Stimulated activated CD8-positive, alpha-beta memory T cell treated with anti-CD3 and anti-CD28 coated beads, Interleukin-15, amount 100 ng/mL, for 4 hours (primary cell): ENCODE measurements at places on chromosomes 16 and 17.

DNA sequence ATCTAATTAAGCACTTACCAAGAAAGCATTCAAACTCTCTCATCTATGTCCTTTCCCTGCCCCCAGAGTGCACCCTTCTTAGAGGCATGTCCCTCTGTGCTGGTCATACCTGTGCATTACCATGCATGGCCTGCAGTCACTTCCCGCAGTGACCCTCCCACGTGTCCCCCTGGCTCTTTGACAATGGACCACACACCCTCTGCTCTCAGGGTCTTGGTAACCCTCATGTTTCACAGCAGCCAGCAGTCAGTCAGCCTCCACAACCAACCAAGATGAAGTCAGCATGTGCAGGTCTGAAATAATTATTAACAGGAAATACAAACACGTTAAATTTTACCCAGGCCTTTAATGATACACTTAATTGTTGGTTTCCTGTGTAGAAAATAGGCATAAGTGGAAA is 10.1 kb downstream of the KRT33A start:
- DNase-seq = no peak

GRCh38 chr16:11430601-11431317 is 85.5 kb downstream of the RMI2 start:
- DNase-seq = no peak

DNA sequence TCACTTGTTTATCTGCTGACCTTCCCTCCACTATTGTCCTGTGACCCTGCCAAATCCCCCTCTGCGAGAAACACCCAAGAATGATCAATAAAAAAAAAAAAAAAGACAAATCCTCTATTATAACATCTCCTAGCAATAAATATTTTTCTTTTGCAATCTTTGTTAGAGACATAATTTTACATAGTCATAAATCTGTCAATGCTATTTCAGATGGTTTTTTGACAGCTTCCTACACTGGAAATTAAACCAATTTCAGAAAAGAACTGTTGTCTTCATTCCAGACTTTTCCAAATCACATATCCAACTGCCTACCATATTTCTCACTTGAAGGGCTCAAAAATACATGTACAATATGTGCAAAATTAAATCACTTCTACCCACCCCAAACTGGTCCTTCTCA is 3.7 kb downstream of the METTL16 start:
- DNase-seq = no peak

DNA sequence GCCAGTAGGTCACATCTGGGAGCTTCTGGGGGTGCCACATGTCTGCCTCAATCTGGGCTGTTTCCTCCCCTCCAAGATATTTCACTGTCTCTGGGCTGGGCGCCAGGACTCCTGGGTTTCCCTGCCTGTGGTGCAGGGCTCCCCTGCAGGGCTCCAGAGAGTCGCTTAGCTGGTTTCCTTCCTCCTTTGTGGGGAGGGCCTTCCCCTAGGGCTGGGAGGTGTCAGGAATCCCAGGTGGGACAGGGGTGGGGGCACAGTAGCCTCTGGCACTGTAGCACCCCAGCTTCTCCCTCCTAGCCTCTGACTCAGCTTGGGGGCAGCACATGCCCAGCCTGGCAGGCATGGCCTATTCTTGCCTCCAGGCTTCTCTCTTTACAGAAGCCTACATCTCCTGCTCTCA is 2.6 kb downstream of the RARA start:
- DNase-seq = no peak

DNA sequence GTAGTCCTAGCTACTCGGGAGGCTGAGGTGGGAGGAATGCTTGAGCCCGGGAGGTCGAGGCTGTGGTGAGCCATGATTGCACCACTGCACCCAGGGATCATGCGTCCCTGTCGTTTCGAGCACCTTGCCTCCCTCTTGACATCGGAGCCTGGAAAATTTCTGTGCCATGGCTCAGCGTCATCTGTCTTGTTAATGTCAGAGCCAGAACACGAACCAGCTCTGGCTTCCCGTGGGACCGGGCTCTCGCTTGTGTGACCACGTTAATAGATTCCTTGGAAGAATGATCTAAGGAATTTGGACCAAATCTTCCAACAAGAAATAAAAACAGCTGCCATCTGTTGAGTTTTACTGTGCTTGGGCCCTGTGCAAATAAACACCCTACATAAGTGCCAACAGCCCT is 117.7 kb downstream of the ABCC1 start:
- no peak for DNase-seq

DNA sequence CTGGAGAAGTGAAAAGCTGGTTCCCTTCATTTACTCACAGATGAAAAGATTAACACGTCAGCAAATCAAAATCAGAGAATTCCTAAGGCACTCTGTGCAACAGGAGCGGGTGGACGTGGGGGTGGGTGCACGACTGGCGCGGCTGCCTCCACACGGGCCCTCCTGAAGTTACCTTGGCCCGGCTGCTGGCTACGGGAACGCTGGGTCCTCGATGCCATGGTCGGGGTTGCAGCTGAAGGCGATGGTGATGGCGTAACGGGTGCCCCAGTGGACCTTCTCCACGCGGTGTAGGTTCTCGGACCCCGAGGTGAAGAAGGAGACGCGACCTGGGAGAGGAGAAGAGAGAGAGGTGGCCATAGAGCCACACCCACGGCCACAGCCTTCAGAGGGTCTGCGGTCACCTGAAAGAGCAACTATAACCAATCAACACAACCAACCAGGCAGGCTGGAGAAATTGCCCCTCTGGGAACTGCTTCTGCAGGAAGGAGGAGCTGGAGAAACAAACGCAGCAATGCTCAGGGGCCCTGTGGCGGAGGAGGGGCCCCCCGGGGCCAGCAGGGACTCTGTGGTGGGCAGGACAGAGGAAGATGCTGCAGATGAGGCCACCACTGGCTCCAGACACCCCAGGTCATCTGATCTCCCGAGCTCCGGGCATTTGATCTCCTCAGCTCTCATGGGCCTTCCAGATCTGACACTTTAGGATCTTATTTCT is 20.8 kb downstream of the UTS2R start:
- no peak for DNase-seq

- no peak for DNase-seq
Measured at GRCh38 chr17:9195961-9196670, 174.8 kb downstream of the NTN1 start.

DNA sequence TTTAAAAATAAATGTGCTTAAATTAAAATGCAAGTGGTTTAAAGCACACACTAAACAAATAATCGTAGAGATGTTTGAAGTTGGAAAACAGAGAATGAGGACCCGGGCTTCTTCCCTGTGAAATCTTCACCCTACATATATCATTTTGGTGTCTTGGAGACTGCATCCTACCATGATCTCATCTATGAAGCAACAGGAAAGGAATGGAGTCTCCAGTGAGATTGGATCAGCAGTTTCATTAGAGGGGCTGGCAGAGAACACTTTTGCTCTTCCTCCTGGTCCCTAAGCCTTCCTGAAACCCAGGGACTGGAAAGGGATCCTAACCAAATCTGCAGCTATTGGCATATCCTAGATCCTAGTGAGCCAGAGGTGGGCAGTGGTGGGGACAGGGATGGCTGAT is 85.0 kb downstream of the GRIN2A start:
- DNase-seq = no peak

GRCh38 chr17:51748749-51749604 is 409.5 kb downstream of the CA10 start:
- no peak for DNase-seq

DNA sequence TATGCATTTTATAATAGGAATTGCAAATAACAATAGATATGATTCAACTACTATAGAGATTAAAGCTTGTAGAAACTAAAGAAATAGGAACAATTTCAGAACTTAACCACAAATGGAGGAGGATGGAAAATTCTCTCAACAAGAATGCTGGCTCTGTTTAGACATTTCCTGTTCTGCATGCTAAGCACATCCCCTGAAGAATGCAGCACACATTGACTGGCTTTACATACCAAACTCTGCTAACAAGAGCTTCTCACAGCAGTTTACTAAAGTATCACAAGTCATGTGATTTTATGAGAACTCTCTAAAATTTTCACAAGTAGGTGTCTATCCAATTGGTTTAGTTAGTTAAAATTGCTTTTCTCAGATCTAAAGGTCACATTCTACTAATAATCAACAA is 85.2 kb downstream of the SPAG9 start:
- no peak for DNase-seq

GRCh38 chr16:35425270-35425669 is 1965.9 kb downstream of the TP53TG3F start:
- no peak for DNase-seq

DNA sequence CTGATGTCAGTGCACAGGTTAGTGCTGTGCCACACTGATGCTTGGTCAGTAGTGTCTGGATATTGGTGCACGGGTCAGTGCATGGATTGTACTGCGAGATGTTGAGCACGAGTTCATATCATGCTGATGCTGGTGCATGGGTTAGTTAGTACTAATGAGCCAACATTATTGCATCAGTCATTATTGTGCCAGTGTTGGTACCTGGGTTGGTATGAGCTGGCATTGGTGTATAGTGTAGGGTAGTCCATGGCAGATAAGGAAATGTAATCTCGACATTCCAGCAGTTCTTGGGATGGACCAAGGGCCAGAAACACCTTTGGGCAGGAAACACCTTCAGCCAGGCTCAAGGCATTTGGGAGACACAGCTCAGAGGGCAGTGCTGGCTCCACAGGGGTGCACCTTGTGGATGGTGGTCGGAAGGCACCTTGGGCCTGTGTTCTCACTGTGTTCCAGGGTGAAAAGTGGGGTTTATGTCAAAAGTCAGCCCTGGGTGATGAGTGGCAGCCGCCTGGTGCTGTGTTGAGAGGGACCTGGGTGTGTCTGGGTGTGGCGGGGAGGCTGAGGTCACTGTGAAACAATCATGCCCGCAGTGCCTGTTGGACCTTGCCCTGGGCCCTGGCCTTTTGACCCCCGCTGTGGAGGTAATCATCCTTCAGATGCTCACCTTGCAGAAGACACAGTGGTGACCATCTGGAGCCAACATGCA is 100.7 kb upstream of the ZNF469 start:
- DNase-seq = no peak

DNA sequence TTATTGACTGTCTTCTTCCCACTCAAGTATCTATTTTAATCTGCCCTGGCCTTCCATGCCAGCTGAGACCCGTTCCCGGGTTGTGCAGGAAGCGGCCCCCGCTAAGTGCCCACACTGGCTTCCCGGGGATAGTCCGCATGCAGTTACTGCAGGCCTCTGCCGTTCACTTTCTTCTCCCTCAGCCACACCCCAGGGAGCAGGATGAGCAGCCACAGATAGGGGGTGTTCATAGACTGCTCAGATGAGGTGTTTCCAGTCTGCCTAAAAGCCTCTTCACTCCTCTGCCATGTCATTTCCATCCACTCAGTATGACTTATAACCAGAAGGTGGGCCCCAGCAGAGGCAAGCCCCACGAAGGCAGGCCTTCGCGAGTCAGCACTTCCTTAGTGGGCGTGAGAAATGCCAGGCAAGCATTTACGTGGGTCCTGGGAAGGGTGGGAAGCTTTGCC is 7.7 kb downstream of the MED9 start:
- DNase-seq = no peak

DNA sequence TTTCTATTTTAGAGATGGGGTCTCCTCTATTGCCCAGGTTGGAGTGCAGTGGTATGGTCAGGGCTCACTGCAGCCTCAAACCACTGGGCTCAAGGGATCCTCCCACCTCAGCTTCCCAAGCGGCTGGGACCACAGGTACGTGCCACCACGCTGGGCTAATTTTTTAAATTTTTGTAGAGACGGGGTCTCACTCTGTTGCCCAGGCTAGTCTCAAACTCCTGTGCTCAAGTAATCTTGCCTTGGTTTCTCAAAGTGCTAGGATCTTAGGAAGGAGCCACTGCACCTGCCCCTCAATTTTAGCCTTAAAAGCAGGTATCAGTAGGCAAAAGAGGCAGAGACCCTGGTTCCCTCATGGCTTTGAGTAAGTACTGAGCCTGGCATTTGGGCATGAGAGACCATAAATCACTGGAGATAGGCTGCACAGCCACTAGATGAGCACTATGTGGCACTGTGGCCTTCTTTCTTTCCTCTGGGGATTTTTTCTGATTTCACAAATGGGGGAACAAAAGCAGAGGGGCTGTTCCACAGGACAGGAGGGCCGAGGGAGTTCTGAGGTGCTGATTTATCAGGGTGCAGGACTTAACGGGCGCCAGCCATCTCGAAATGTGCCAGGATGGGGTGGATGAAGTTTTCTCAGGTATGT is 82.2 kb downstream of the PLXDC1 start:
- DNase-seq = no peak

GRCh38 chr17:15213381-15214087 is 51.6 kb downstream of the PMP22 start:
- DNase-seq = no peak

- DNase-seq = no peak
Measured at GRCh38 chr16:85390511-85391174, 222.5 kb upstream of the GSE1 start.

DNA sequence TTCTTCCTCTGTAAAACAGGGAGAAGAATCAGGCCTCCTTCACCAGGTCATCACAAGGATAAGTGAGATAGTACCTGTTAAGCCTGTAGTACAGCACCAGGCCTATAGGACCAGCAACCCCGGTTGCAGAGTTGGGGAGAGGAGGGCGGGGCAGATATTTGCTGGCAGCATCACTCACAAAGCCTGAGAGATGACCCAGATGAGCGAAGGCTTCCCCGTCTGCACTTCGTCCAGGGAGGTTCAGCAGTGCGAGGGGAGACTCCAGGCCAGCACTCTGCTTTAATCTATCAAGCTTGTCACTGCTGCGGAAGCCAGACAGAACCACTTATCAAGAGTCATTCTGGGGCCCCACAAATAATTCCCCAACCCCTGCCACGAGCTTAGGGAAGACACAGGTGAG is 15.8 kb upstream of the RBBP6 start:
- DNase-seq = no peak

DNA sequence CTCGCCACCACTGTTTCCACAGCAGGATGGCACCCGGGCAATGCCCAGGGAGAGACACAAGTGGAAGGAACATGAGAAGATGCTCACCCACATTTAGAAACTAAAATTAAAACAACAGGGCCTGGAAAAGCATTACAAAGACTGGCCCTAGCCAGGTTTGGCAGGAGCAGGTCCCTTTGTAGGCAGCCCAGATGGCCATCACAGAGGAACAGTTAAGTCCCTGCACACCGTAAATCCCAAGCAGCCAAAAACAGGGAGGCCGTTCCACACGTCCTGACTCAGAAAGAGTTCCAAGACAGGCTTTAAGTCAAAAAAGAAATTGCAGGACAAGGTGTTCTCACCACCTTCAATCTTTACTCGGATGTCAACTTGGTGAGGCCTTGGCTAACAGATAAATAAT is 127.1 kb downstream of the DYNLRB2 start:
- no peak for DNase-seq

GRCh38 chr16:739560-740458 is 988 bp downstream of the CIAO3 start:
- DNase-seq = no peak

DNA sequence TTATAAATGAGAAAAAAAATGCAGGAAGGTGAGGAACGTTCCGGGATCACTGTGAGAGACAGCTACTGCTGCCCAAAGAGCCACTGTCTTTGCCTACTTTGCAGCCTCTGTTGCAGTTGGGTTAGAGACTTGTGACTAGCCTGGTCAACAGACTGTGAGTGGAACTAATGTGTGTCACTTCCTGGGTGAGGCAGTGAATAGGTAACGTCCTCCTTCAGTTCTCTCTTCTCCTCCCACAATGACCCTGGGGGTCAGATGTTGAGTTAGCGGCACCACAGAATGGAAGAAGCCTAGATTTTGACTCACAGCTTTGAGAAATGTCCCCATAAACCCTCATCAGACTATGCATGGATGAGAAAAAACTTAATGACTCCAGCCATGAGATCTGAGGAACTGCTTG is 5.2 kb downstream of the C16orf46 start:
- DNase-seq = no peak
